ENCODE measurements at places on chromosomes 6 and 20. TPM values are rescaled to one million over a fixed set of nuclear protein-coding genes. Genes with fewer than 3 reads are reported as not detected.

The HCRTR2 gene
- not detected for polyA plus RNA-seq

The NOX3 gene
- polyA plus RNA-seq = 0.03 TPM

- no peak overlapping the region for H3K4me3 ChIP-seq
- no peaks in the 10 kb centered on the region for H3K36me3 ChIP-seq
- H3K4me1 ChIP-seq = no peaks in the 10 kb centered on the region
- no peak for DNase-seq
- H3K27me3 ChIP-seq = no peaks in the 10 kb centered on the region
These were observed 54.3 kb upstream of the TCF21 start for GRCh38 chr6:133834472-133835170.

DNA sequence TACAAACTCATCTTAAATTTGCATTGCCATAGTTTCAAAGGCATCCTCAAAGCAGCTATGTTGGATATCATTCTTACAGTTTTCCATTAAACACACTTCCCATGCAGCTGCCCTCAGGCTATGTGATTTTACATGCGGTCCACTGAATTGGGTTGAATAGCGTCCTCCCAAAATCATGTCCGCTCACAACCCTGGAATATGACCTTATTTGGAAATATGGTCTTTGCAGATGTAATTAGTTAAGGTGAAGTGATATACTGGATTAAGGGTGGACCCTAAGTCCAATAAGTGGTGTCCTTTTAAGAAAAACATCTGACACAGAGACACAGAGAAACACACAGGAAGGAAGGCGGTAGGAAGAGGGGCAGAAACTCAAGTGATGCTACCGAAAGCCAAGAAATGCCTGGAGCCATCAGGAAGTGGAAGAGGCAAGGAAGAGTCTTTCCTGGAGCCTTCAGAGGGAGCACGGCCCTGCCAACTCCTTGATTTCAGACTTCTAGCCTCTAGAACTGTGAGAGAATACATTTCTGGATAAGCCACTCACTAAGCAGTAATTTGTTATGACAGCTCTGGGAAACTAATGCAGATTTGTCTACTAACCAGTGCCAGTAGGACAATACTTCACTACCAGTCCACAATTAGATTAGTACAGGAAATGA lies 42.7 kb upstream of the NHSL1 start:
- H3K27me3 ChIP-seq = no peaks in the 10 kb centered on the region
- H3K36me3 ChIP-seq = no peaks in the 10 kb centered on the region
- no peak for DNase-seq
